ENCODE measurements at places on chromosomes 13 and 19.

GRCh38 chr19:38898788-38899446 lies 501 bp downstream of the SIRT2 start:
- DNase-seq, result no peak

DNA sequence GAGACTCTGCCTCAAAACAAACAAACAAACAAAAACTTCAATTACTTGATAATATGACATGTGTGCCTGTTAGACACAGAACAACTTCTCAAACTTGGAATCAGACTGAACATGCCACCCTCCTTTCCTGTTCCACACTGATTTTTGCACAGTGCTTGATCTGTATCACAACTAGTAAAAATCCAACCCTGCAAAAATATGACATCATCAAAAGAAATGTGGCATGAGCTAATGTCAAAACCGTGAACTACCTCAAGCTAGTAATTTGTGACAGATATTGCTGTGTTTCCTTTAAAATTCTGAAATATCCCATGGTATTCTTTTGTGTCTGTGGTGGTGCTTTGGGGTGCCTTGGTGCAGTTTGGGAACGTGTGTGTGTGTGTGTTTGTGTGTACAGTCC lies 8.2 kb downstream of the MYCBP2 start:
- no peak for DNase-seq

DNA sequence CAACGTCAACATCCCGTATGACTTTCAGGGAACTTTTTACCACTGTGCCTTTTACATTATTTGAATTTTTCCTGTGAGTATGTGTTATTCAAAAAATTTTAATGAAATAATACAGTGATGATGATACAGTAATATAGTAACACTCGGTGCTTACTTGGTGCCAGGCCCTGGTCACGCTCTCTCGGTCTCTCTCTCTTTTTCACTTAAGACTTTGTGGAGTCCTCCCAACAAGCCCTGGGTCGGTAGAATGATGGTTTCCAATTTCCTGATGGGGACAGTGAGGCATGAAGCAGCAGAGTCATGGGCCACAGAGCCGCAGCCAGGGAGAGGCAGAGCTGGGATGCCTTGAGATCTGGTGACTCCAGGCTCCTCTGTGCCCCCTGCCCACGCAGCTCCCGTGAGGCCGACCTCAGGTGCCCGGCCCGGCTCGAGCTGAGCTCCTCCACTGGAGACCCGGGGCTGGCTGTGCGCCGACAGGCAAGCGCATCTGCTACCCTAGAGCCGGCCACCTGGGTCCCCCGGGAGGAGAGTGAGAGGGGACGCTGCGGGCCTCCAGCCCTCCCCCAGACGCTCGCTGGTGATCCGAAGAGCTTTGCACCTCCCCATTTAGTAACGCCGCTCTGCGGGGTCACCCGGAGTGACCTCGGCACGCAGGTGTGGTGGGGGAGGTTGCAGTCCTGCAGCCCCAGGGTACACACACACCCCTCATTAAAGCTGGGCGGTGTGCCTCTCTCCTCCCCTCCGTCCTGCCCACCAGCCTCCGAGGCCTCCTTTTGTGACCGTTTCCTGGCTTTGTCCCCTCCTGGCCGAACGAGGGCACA lies 4.4 kb upstream of the SBK3 start:
- no peak for DNase-seq

- DNase-seq, result no peak
Measured at GRCh38 chr19:49851456-49852259, 699 bp downstream of the PTOV1 start.

DNA sequence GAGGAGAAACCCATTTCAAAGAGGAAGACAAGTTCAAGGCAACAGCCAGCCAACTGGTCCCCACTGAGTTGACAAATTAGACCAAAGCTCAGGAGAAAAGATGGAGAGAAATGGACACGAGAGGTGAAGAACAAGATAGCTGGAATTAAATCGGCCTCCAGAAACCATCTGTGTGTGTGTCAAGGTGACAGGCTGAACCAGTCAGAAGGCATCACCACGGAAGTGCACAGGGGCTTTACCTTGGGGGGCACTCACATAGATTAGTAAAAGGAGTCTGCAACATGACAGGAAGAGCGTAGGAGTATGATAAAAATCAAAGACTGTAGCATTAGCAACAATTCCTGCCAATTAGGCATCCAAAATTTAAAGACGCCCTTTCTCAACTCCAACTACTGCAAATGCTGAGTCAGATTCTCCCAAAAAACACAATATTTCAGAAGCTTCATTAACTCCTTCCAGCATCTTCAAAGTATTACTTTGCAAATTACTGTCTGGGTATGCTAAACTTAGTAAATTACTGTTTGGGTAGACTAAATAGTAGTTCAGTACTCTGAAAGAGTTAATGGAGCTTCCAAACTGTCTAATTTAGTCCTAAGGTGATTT lies 66.2 kb downstream of the FOXO1 start:
- no peak for DNase-seq

DNA sequence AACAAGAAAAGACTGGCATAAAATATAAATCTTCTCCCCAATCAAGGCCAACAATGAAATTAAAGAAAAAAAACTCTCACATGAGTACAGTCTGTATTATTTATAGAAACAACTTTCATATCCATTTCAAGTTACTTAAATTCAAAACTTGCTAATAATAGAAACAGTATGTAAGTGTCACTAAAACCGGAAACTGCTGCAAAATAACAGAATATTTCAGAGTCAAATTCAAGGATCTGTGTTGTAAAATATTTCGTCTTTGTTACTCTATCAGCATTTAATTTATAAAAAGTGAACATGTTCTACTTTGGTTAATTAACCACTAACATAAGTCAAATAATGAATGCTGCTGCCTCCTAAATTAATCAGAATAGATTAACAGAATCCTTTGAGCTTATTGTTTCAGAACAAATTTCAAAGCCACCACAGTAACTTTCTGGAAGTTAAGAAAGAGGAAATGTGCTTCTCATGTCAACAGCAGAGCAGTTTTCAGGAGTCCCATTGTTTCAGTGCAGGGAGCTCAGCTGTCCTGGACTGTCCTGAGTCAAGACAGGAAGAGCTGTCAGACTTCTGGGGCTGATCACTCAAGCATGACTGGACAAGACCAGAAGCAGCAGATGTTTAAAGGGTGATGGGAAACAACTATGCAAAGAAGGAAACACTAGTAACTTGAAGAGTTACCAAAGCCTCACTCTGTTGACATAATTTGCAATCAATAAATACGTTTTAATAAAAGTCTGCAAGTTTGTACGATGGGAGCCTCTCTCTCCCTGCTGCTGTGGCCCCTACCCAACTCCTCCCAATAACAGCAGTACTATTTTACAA lies 76.9 kb downstream of the FOXO1 start:
- DNase-seq, result peak; percentile 18

DNA sequence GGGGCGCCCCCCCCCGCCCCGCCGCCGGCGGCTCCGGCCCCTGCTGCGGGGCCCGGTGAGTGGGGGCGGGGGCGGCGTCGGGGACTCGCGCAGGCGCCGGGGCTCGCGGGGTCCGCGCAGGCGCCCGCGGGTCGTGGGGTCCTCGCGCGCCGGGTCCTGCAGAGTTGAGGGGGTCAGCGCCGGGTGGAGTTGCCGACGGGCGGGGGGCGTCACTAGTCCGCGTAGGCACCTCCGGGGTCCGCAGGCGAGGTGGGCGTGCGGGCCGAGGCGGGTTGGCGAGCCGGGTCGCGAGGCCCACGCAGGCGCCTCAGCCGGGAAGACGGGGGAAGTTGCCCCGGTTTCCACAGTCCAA lies 365 bp downstream of the PPP6R1 start:
- no peak for DNase-seq

DNA sequence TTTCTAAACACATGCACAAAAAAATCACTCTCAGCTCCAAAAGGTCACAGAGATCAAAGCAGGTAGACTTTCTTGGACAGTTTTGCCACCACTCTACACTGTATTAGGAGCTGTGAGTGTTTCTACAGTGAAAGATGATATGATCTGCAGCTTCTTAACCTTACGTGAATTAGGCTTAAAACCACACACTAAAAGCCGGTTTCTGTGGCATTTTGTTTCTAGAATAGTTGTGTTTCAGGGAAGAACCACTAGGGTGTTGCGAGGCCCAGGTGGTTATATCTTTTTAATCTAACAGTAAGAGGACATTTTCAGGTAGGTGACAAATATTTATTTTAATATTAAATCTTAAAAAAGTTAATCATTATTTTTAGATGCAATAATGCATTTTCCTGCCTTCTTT lies 216.4 kb downstream of the KLF5 start:
- DNase-seq, result no peak

- no peak for DNase-seq
Measured at GRCh38 chr13:109256866-109257760, 529.3 kb downstream of the IRS2 start.

GRCh38 chr19:1106841-1107660 lies 3.3 kb downstream of the GPX4 start:
- DNase-seq, result no peak

- DNase-seq, result no peak
Measured at GRCh38 chr13:31012655-31013024, 80.2 kb downstream of the TEX26 start.

- no peak for DNase-seq
Measured at GRCh38 chr19:45774765-45775164, 5.7 kb upstream of the SIX5 start.

DNA sequence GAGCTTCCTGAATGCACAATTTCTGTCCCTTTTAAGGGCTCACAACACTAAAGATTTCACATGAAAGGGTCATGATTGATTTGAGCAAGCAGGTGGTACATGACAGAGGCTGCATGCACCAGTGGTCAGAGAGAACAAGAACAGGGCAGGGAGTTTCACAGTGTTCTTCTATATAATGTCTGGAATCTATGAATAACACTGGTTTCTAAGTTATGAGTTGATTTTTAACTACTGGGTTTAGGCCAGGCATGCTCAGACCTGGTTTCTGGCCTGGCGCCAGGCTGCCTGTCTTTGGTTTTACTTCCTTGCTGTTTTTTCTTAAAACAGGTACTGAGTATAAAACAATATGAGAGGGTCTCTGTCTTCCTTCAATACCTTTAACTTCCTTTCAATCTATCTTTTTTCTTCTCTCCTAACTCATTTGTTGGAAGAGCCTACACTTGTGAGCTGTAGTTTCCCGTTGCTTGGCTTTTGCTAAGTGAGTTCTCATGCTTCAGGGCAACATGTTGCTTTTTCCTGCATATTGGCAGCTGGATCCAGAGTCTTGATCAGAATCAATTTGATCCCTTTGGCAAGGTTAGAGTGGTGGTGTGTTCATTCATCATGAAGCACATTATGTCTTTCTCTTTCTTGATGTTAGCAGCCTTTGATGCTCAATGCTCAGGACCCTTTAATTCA lies 38.5 kb upstream of the FGF14 start:
- DNase-seq, result no peak

DNA sequence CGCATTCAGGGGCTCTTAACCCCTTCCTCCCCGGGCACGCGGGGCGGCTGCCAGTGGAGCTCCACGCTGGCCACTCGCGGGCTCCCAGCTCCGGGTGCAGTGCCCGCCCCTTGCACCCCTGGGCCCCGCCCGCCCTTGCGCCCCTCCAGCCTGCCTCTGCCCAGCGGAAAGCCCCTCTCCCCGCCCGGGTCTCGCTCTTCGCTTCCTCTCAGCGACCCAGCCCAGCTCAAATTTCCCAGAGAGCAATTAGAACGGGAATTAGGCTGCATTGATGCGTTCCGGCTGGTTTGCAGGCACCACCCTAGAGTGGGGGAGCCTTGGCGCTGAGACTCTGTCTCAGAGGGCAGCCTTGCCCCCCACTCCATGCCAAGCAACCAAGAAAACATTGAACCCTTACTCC lies 1.8 kb upstream of the GSX1 start:
- no peak for DNase-seq

All from NCI-H524 treated with DMSO at 0.1 percent for 48 hours (cell line).